ENCODE measurements at places on chromosomes 5 and 9.

- DNase-seq: no peak
These were observed 96.2 kb downstream of the PLK2 start for GRCh38 chr5:58363461-58364249.

DNA sequence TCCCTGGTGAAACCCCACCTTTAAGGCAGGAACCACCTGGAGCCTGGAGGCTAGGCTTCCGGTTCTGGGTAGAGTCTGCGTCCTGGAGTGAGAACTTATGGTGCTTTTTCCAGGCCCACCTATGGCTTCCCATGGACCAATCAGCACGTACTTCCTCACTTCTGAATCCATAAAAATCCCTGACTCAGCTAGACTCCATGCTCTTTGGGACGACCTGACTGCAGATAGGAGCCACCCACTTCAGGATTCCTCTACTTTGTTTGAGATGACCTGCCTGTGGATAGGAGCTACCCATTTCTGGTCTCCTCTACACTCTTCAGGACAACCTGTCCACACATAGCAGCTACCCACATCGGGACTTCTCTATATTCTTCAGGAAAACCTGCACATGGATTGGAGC lies 168.8 kb upstream of the IRX2 start:
- DNase-seq: no peak

GRCh38 chr5:108046955-108047670 lies 334.8 kb downstream of the FBXL17 start:
- DNase-seq: no peak

- no peak for DNase-seq
These were observed 85.4 kb upstream of the SMARCA2 start for GRCh38 chr9:1929722-1930244.

GRCh38 chr9:68709291-68710110 lies 4.5 kb downstream of the PIP5K1B start:
- no peak for DNase-seq

- no peak for DNase-seq
These were observed 178.9 kb upstream of the TUSC1 start for GRCh38 chr9:25857147-25857546.

DNA sequence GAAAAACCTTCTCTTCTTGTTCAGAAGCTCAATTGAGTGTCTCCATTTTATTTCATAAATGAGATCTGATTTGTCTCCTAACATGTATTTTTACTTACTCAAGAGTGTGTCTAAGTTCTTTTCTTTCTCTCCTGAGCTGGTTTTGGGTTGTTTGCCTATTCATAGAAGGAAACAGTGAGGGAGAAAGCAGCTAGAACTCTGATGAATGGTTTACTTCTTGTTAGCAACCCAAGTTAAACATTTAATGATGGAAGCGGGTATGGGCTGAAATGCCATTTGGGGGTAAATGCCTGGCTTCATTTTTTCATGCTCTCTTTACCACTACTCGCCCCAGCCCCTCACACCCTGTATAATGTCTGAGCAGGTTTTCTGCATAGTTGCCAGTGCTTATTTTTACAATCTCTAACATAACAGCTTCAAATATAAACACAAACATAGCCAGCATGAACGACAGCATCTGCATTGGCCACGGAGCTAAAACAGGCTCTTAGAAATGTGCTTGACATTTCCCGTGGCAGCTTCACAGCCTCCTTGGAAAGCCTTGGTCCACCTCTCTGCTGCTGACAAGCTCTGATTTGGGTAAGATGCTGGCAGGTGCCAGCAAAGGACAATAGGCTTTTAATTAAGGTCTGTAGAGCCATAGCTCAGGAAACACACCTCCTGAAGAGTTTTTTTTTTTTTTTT lies 321.1 kb downstream of the ARHGEF28 start:
- DNase-seq: no peak

GRCh38 chr5:78887384-78888118 lies 97.6 kb downstream of the ARSB start:
- DNase-seq: no peak

- DNase-seq: no peak
These were observed 417.1 kb downstream of the DMRTA1 start for GRCh38 chr9:22863736-22864135.

DNA sequence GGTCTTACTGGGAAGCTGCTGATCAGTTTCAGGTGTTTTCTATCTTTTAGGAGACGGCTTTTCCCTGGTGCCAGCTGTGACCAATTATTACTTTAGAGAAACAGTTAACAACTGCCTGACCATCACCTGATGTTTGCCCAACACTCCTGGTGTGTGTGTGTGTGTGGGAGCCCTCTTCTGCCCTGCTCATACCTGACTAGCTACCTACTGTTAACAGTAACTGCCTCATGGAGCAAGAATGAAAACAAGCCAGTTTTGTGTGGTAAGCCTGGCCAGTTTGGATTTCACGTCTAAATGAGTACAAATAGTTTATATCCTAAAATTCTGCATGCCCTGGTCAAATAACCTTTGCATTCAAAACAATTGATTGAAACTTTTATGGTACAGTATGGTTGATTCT lies 46.1 kb upstream of the RIOK2 start:
- no peak for DNase-seq
